Amygdala (tissue), 56 donors: ENCODE measurements at places on chromosomes 5 and 9.

DNA sequence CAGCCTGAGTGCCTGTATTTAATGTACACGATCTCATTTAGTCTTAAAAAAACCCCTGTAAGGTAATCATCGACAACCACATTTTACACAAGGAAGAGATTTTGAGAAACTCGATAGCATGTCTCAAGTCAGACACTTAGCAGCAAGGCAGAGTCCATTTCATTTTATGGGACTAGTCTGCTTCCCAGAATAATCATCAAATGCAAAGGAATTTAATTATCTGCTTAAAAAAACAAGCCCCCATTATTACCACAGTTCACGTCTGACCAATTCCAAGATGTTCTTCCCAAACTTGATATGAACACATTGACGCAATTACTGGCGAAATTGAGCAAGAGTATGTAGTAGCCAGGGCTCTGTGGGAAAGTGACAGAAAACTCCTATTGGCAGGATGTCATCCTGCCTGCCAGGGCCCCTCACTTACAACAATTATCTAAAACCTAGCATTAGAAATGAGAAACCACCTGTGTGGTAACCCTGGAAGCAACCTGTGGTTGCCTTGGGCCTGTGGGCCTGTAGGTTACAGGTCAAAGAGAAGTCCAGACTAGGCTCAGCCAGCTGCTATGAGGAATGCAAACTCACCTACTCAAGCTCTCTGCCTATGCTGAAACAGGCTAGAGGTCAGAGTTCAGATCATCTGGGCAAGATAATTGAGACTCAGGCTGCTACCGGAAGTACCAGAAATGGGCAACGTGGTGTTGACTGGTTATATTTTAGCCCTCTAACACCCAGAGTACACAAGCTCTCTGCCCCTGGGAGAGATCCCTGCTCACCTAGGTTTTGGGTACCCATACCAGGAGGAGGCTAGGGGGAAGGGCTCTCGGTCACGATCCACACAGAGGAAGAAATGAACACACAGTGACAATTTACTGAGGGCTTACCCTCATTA is 1.6 kb downstream of the B4GALT1 start:
- DNase-seq = no peak

DNA sequence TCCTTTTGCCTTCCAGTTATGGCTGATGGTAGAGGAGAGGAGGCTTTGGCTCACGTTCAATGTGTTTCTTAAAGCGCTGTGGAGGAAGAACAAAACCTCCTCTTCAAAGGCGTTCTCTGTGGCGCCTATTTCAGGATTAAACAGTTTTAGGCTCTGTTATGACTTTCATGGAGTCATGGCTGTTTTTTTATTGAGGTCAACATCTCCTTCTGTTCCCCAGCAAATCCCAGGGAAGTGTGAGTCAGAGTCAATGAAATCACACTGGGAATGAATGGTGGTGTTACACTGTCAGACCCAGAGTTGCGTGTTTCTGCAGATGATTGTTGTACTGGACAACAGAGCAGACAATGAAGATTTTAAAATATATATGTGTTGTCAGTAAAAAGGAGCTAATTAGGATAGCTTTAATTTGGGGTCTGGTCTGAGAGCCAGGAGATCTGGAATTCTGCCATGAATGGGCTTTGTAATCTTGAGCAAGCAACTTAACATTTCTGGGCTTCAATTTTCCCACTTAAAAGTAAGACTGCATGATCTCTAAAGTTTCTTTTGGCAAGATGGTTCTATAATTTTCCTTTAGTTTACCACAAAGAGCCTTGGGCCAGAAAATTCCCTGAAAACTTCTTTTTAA is 240.7 kb downstream of the CSNK1G3 start:
- no peak for DNase-seq

DNA sequence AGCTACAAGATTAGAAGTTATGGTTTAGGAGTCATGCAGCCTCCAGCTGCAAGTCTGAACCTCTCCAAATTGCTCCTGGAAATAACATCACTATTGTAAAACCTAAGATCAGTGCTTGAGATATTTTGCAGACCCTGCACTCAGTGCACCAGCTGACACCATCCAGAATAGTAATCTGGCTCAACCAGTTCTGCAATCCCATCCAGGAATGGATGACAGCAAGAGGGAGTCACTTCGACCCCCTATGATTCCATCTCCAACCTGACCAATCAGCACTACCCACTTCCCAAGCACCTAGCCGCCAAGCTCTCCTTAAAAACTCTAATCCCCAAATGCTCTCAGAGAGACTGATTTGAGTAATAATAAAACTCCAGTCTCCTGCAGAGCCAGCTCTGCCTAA is 37.9 kb upstream of the NR4A3 start:
- DNase-seq = no peak

- DNase-seq = no peak
Observed at GRCh38 chr9:113289091-113289490, 13.6 kb downstream of the PRPF4 start.

DNA sequence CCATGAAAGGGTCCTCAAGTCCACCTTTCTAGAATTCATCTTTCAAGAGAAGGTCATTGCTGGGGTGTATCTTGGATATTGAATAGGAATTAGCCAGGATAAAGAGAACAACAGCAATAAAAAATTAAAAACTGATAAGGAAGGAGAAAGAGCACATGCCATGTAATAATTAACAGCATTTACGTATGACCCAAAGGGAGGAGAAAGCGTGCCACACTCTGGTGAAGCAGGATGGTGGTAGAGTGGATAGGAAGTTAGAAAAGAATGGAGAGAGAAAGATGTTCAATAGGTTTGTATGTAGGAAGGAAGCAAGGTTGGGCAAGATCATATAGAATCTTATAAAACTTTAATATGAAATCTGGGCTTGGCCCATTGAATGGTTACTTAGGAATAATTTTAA is 751.5 kb downstream of the MAT2B start:
- no peak for DNase-seq

GRCh38 chr9:123741214-123741613 is 188.7 kb downstream of the DENND1A start:
- no peak for DNase-seq

GRCh38 chr9:115482747-115483146 is 364.8 kb upstream of the TNC start:
- no peak for DNase-seq

DNA sequence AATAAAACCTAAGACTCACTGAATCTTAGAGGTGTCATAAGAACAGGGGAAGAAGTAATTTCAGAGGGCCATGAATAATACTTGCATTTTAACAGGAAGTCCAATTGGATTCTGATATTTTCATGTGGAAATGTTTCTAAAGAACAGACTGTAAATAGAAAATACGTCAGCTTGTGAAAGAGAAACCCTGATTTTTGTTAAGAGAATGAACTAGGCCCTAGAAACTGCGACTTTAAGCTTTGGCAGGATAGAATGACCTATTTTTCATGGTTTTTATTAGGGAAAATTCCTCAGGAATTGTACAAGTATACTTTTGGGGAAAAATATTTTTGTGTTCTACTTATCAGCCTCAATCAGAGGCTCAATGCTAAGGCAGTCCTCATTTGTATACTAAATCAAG is 215.5 kb upstream of the ACTBL2 start:
- DNase-seq = no peak

DNA sequence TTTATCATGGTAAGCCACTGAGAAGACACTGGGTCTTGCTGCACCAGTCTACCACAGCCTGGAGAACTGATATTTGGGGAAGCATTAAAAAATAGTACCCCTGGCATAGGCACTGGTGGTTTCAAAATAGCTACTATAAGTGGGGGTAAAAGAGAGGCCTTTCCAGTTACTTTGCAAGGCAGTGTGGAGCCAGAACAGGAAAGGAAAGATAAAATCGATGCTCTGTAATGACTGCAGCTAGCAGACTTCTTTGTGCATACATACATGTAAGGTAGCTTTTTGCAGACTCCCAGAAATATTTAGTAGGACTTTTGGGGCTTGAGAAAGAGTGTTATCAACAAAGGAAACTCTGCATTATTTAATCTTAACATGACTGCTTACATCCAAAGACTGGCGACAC is 31.3 kb upstream of the ALDOB start:
- no peak for DNase-seq

DNA sequence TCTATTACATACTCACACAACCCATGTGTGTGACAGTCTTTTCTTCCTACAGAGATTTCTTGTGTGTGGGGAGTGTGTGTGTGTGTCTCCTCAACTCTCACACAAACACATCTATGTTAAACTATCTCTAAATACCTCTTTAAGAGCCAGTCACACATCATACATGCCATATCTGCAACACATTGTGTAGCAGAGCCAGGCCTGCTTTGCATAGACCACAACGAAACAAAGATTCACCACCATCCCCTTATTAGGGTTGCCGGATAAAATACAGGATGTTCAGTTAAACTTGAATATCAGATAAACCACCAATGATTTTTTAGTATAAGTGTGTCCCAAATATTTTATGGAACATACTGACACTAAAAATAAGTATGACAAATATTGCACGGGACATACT is 2.3 kb downstream of the FAM170A start:
- DNase-seq = no peak
